ENCODE measurements at places on chromosomes 12 and 14.
A peak's percentile ranks its signal among the peaks of the same experiment; 100 is the strongest.

- DNase-seq: no peak
These were observed 395.5 kb downstream of the ZFP36L1 start for GRCh38 chr14:68397371-68397811.

DNA sequence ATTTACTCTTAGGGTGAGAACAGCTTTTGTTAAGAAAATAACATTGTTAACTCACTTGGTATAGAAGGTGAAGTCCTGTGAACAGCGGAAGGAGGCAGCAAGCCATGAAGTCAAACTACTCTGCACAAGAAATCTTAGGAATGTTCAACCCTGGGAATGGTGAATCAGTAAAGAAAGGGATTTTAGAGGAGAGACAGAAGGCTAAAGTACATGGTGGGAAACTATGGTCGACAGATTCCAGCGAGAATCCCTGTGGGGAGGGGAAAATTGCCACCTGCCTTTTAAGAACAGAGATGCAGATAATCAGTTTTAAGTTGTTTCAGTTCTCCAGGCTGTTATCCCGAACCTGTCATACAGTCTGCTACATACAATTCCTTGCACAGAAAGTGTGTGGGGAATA, 63.2 kb upstream of the PTPRR start:
- no peak for DNase-seq

DNA sequence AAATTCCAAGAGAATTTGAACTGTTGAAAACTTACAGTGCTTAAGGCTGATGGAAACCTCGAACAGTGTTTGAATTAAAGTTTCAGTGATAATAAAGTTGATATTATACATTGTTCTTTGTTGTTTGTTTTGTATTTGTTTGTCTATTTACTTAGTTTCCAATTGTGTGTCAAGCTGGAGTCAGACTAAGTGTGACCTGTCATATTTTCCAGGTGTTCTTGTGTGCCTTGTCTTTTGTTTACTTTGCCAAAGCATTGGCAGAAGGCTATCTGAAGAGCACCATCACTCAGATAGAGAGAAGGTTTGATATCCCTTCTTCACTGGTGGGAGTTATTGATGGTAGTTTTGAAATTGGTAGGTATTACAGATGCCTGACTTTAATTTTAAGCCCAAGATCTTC, 6.0 kb downstream of the SLCO1C1 start:
- DNase-seq: no peak

DNA sequence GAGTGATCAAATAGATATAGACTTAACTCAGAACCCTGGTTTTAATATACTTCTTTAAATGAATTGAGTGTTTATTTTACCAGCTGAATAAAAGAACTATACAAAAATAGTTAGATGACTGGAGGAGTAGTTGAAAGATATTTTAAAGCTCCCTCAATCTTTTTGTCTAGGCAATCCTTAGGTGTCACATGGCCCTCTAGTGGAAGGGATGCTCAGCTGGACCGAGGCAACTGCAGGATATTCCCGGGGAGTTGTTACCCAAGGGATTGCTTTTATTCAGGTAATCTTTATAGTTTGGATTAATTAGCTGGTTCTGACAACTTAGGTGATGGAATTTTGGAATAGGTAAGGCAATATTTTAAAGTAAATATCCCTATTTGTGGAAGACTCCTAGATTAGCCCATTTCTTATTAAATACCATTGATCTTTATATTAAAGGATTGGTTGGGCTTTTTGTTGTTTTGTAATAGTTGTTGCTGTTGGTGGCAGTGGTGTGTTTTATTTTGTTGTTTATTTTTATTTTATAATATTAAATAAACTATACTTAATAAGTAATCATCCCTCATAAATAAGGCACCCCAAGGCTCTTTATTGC, 57.1 kb downstream of the ZDHHC17 start:
- no peak for DNase-seq

GRCh38 chr14:20347747-20348146, 4.3 kb downstream of the PARP2 start:
- no peak for DNase-seq

GRCh38 chr14:70882776-70883492, 24.3 kb upstream of the PCNX1 start:
- no peak for DNase-seq

GRCh38 chr12:122793685-122794106, 19.3 kb downstream of the CCDC62 start:
- DNase-seq: peak; percentile 32

DNA sequence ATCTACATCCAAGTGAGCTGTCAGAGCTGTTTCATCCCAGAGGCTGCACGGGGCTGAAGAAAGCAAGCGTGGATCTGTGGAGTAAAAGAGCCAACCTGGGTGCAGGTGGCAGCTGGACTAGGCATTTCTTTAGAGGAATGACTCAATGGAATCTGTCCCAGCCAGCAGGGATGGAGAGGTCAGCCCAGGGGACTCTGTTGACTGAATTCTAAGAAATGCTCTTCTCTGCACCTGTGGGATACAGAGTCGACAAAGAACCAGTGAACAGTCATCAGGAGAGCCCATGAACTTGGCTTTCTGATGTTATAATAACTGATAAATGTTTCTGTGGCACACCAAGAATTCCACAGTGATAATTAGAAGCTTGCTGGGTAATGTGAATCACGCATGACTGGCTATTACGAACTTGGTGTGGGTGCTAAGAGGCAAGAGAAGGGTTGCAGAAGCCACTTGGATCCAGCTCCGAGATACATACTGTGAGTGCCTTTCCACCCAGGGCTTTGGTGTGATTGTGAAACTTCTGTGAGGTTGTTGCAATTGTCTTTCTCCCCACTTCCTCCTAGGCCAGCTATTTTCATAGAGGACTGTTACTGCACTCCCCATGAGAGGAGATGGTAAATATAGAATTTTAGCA, 16.2 kb downstream of the PYGL start:
- no peak for DNase-seq

DNA sequence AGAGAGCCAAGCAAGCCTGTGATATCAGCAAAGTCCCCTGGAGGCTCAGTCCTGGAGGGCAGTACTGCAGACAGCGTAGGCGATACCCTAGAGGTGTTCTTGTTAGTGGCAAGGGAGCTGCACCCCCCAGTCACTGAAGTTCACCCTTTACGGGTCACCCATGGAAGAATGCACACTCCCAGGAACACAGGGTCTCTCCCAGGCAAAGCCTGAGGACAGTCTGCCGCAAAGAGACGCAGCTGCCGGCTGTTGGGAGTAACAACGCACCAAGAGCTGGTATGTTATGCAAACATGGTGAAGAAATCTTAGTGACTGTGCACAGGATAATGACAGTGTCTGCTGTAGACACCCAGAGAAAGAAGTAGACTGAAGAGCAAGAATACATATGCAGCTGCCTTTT, 43.5 kb upstream of the NOS1 start:
- DNase-seq: no peak

Data from NCI-H1092 treated with DMSO at 0.1 percent for 48 hours (cell line).